ENCODE measurements at places on chromosomes 1 and 21. TPM values are rescaled to one million over a fixed set of nuclear protein-coding genes. Genes with fewer than 3 reads are reported as not detected.

KRTAP22-2 gene
- total RNA-seq = not detected

TAS1R3 gene
- 0.43 TPM for total RNA-seq

SLC5A9 gene
- total RNA-seq = not detected

KCNJ15 gene
- 0.20 TPM for total RNA-seq

CXADR gene
- total RNA-seq = 0.14 TPM

ADGRL4 gene
- total RNA-seq = not detected

LCE3E gene
- not detected for total RNA-seq

H6PD gene
- total RNA-seq = 16.2 TPM

HUNK gene
- not detected for total RNA-seq

TIE1 gene
- 0.49 TPM for total RNA-seq

FCN3 gene
- total RNA-seq = not detected

OTUD3 gene
- 23.2 TPM for total RNA-seq

BEND5 gene
- 51.0 TPM for total RNA-seq

FCGR3B gene
- not detected for total RNA-seq

KIF21B gene
- total RNA-seq = 58.1 TPM

NDUFS5 gene
- 153 TPM for total RNA-seq

NMNAT2 gene
- total RNA-seq = not detected

METTL25B gene
- total RNA-seq = 64.9 TPM

FMO5 gene
- total RNA-seq = 0.23 TPM

KIF2C gene
- total RNA-seq = 228 TPM

LYPD8 gene
- total RNA-seq = not detected

CD160 gene
- total RNA-seq = 0.64 TPM

UQCRH gene
- 341 TPM for total RNA-seq

EDARADD gene
- total RNA-seq = 0.60 TPM

NGF gene
- total RNA-seq = not detected

TAF1A gene
- 14.7 TPM for total RNA-seq

C8B gene
- total RNA-seq = not detected

HNRNPCL4 gene
- not detected for total RNA-seq

PSMA5 gene
- 189 TPM for total RNA-seq

C1orf105 gene
- not detected for total RNA-seq

PIK3R3 gene
- total RNA-seq = 2.2 TPM

C1orf141 gene
- total RNA-seq = 0.41 TPM

MASP2 gene
- 0.21 TPM for total RNA-seq

LHX8 gene
- not detected for total RNA-seq

SLC45A1 gene
- 0.20 TPM for total RNA-seq

CELA3B gene
- total RNA-seq = not detected

ZNF670 gene
- 3.2 TPM for total RNA-seq

C8A gene
- total RNA-seq = not detected

PYHIN1 gene
- 5.7 TPM for total RNA-seq

MCOLN2 gene
- 37.4 TPM for total RNA-seq

CHODL gene
- not detected for total RNA-seq

MIB2 gene
- 36.7 TPM for total RNA-seq

OLFML2B gene
- total RNA-seq = 0.14 TPM

OLIG2 gene
- total RNA-seq = not detected

SPRR1A gene
- not detected for total RNA-seq

IVNS1ABP gene
- 201 TPM for total RNA-seq

CAPN9 gene
- total RNA-seq = not detected

Measured in activated naive CD4-positive, alpha-beta T cell treated with anti-CD3 and anti-CD28 coated beads, Interleukin-2, amount 50 U/mL, for 72 hours (primary cell).